GM13977 (cell line): ENCODE measurements at places on chromosomes 3 and 15.

DNA sequence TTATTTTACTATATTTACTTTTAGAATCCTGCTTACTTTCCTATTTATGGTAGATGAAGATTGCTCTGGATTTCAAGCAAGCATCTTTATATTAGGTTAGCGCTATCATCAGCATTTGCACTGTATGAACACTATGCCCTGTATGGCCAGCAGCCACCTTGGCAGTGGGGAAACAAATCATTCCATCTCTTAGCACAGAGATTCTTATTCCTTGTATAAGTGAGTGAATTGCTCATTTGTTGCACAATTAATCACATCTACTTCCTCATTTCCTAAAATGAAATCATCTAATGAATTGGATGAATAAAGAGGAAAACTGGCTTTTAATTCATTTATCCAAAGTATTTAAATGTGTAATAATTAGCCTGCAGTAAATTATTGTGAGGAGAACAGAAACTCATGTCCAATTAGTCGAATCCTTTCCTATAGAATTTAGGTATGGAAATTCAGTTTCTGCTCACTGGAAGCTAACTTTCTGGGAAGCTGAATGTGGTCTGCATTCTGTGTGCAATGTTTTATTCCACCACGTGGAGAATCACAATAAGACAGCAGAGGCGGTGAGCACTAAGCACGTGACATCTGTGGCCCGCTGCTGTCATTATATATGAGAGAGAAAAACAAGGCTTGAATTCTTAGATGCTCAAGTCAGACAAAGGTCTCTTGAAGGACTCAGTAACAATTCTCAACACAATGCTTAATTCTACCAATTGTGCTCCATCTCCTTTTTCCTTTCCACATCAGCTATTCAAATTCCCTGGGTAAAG lies 93.4 kb downstream of the PEX5L start:
- DNase-seq = no peak

DNA sequence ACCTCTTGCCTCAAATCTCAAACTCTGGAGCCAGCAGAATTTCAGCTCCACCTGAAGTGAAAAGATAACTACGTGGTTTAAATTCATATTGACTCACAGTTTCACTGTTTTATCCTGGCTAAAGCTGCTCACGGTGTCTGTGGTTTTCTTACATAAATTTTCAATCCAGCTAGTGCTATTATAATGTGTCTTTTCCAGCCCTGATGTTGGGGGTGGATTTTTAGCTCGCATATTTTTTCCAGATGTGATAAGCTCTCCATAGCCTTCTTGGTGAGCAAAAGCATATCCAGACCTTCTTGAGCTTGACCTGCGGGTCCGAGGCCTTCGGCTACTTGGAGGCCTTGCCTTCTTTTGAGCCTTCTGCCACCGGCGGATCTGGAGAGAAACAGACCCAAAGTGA lies 239.3 kb downstream of the DTWD1 start:
- DNase-seq = no peak

DNA sequence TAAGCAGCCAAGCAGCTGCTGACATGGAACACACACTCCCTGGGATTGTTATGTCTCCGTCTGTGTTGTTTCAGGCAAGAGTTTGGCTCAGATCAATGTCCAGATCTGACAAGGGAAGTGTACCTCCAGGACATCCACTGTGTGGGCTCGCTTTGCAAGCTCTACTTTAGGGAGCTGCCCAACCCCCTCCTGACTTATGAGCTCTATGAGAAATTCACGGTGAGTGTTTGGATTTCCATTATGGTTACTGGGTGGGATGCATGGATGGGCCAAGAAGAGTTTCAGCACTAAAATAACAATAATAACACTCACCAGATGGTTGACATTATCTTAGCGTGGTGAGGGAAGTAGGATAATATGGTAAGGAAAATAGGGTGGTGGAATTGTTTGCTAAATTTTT lies 74.1 kb downstream of the ARHGAP31 start:
- no peak for DNase-seq

- no peak for DNase-seq
Observed at GRCh38 chr3:172251211-172251610, 197.0 kb downstream of the GHSR start.
